Right ventricle myocardium inferior (tissue), 1 donor: ENCODE measurements at places on chromosomes 3 and 15. TPM values are rescaled to one million over a fixed set of nuclear protein-coding genes. Genes with fewer than 3 reads are reported as not detected.
A peak's percentile ranks its signal among the peaks of the same experiment; 100 is the strongest.

The GHRL gene
- total RNA-seq, result 0.30 TPM

- DNase-seq, result peak; percentile 80
Measured at GRCh38 chr15:98870788-98871187, 136.8 kb downstream of the PGPEP1L start.

- no peak for DNase-seq
Measured at GRCh38 chr3:116083683-116084082, 361.6 kb downstream of the LSAMP start.

DNA sequence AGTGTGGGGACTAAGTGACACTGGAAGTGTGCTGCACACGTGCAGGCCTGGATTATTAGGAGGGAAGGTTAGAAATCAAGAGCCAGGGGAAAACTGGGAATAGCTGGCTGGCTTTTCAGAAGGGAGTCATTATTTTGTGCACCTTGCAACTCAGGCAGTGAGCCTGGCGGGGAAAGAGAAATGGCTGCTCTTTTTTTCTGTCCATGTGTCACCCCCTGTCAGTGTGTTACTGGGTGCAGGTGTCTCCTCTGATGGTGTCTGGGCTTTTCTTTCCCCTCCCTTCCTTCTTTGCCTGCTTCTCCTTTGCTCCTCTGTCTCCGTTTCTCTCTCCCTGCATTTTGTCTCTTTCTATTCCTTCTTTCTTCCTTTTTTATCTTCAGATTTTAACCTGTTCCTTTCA, 130.7 kb downstream of the APBA2 start:
- no peak for DNase-seq

- DNase-seq, result no peak
Measured at GRCh38 chr3:71154846-71155245, 428.7 kb downstream of the FOXP1 start.

DNA sequence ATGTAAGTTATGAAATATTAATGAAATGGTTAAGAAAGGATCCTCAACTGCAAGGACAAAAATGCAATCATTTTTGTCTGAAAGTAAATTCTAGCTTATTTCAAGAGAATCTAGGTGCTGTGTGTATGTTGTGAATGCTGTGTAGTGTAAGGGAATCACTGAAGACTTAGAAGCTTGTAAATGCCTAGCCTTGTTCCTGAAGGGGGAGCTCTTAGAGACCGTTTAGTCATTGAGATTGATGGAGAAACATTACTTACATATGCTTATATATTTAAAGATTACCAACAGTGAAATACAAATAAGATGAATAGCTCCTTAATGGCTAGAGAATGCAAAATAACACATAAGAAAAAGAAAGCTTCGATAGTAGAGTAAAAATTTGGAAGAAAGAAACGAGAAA, 67.9 kb downstream of the CNTN4 start:
- no peak for DNase-seq

- DNase-seq, result no peak
Measured at GRCh38 chr15:91408476-91409076, 308.5 kb downstream of the SV2B start.
